ENCODE measurements at places on chromosomes 2 and 18.
A peak's percentile ranks its signal among the peaks of the same experiment; 100 is the strongest.

- no peak for DNase-seq
Measured at GRCh38 chr2:60365556-60365955, 187.9 kb downstream of the BCL11A start.

DNA sequence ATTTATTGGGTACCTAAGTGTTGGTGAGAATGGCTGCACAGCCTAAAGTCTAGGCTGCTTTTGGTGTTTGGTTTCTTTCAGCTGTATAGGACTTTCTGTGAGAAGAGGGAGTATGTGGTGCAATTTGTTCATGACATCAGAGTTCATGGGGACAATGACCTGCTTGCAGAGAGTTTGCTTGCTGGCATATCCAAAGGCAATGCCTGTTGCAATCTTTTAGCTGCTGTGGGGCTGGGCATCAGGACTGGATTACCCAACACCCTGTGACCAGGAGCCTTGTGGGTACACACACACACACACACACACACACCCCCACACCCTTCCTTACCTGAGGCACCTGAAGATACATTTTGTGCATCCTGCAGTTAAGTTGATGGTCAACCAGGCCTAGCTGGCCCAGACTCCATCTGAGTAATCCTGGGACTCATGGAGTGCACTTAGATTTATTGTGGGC lies 68.4 kb downstream of the LIPG start:
- no peak for DNase-seq

- no peak for DNase-seq
Measured at GRCh38 chr2:69961496-69961895, at the start of gene ASPRV1. Gene ASPRV1 (minus strand): TSS chr2:69961631. CDS start chr2:69961436, 195 bp downstream.

GRCh38 chr2:100113990-100114433 lies 28.4 kb downstream of the AFF3 start:
- DNase-seq, result no peak

DNA sequence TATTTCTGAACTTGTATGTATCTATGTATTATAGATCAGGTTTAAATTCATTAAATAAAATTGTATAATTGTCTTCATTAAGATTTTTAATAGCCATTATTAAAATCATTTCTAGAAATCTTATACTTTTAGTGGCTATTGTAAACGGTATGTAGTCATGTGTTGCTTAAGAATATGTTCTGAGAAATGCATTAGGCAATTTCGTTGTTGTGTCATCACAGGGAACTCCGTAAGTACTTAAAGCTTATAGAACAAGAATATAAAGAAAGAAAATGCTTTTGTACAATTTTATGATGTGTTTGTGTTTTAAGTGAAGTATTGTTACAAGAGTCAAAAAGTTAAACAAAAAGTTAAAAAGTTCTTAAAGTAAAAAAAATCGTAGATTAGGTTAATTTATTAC lies 765.8 kb downstream of the METTL4 start:
- no peak for DNase-seq

DNA sequence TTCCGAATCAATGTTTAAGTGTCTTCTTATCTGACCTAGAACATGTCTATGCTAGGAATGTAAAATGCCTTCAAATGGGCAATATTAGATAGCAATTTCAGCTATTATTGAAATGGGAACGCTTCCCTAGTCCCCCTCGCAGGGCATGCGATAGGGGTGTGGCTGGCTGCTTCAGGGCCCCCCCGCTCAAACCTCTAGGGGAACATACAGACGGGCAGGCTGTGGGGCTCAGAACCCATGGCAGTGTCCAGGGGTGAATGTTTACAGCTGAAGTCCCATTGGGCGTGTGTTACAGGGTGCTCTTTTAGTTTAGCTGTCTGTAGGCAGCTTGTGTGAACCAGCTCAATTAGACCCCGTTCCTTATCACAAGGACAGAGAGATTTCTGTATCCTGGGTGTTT lies 315.9 kb downstream of the DSEL start:
- no peak for DNase-seq

- DNase-seq, result no peak
Measured at GRCh38 chr2:215271446-215271845, 40.4 kb upstream of the ATIC start.

DNA sequence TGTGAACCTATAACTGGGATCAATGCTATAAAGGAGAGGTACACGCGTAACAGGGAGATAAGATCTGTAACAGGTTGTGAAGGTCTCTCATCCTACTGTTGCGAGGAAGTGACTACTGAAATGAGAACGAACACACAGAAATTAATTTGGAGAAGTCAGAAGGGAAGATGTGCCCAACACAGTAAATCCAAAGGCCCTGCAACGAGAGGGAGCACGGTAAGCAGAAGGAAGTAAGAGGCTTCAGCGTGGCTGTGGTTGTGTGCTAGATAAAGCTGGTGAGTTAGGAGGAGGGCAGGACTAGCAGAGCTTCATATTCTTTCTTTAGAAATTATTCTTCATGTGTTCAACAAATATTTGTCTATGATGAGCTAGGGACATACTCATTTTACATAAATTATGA lies 2.5 kb upstream of the ATG16L1 start:
- no peak for DNase-seq

- no peak for DNase-seq
Measured at GRCh38 chr18:31850844-31851243, 90.2 kb upstream of the SLC25A52 start.

- no peak for DNase-seq
Measured at GRCh38 chr2:50724837-50725236, 307.1 kb downstream of the NRXN1 start.

GRCh38 chr2:192186806-192187205 lies 7.9 kb downstream of the TMEFF2 start:
- DNase-seq, result no peak

DNA sequence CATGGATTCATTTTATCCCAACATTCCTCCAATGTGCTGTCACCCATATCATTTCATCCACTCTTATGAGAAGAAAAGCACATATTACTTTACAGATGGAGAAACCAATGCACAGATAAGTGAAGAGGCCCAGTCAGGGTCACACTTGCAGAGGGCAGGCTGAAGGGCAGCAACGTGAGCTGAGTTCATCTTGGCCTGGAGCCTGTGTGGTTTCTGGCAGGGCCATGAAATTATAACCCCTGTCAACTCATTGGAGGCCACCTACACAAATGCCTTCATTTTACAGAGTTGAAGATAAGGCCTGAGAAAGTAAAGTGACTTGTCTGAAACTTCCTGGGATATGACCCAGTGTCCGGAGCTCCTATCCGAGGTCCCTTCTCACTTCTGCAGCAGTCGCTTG lies 88.4 kb upstream of the NRP2 start:
- no peak for DNase-seq

GRCh38 chr2:166404831-166405568 lies 29.3 kb upstream of the SCN9A start:
- DNase-seq, result no peak

GRCh38 chr2:121455446-121455845 lies 75.2 kb upstream of the RNU4ATAC start:
- no peak for DNase-seq

- DNase-seq, result no peak
Measured at GRCh38 chr2:41622301-41622700, 425.5 kb upstream of the PKDCC start.

- DNase-seq, result no peak
Measured at GRCh38 chr18:4581966-4582365, 126.9 kb upstream of the DLGAP1 start.

GRCh38 chr2:168427451-168427850 lies 28.6 kb upstream of the CERS6 start:
- no peak for DNase-seq

DNA sequence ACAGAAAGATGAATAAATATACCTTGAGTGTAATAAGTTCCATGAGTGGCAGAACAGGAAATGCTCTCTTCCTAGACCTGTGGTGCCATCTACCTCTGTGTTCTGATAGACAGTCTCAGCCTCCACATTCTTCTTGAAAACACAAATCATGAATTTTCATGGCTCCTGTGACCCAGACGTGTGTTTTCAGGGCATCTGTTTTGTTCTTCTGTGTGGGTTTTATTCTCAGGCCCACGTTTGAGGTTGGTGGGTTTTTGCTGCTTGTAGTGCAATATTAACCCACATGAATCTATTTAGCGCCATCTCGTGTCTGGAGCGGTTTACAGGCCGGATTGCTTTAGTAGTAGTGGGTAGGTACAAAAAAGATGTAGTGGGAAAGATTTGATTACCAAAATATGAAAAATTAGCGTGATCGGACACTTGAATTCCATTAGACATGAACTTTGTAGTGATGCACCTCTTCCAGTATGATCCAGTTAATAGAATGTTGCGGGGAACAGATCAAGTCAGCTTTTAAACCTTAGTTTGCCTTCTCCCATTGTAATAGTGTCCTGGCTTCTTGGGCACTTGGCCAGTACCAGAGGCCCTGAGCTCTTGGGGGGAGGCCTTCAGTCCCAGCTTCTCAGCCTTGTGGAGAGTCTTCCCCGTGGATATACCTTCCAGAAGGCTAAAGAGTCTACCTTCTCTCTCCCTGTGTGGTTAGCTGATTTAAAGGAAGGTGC lies 256.5 kb downstream of the TPGS2 start:
- no peak for DNase-seq

DNA sequence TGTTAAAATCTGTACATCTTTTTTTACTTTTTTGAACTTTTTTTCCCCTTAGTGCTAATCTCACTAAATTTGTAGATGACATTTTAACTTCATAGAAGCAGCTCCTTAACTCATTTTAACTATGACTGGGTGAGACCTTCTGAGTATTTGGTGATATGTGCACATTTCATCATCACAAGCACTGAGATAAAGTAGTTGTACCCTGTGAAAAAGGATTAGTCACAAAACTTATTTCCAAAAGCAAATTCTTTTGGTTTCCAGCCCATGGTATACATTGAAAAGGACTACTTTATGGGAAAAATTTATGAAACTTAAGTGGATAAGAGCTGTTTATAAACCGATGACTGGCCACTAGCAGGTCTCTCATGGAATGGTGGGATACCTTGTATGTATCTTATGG lies 581.5 kb downstream of the PLCL1 start:
- DNase-seq, result no peak

DNA sequence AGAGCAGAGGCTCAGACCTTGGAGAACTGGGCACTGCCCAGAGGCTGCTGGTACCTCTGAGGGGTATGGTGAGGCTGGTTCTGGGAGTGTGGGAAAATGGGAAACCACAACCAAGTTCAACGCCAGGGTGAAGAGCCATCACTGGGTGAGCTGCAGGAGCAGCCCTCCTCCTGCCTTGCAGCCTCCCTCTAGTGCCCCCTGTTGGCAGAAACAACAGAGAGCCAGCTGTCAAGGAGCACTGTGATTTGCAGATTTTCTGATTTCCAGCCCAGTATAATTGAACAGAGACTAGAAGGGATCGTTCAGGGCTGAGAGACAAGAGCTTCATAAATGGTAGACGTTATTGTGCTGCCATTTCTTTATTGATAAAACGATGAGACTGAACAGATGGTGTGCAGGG lies 50.5 kb downstream of the MAPK4 start:
- DNase-seq, result no peak

GRCh38 chr2:102126660-102127059 lies 15.9 kb upstream of the IL1R1 start:
- DNase-seq, result no peak

- DNase-seq, result no peak
Measured at GRCh38 chr2:173030561-173031490, 44.8 kb upstream of the MAP3K20 start.

DNA sequence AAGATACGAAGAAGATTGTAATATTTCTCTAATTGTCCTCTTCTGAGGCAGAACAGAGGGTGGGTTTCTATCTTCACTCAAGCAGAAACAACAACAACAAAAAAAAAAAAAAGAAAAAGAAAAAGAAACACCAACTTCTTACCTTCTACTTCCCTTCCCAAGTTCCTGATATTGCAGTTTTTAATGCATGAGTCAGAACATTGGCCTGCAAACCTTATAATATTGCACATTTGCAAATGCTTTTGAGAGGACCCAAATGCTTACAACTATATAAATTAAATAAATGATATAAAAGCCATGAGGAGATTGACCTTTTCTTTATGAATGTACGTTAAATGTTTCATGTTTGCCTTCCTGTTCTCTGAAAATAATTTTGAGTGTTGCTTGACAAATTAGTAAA lies 37.3 kb downstream of the PAX3 start:
- no peak for DNase-seq

DNA sequence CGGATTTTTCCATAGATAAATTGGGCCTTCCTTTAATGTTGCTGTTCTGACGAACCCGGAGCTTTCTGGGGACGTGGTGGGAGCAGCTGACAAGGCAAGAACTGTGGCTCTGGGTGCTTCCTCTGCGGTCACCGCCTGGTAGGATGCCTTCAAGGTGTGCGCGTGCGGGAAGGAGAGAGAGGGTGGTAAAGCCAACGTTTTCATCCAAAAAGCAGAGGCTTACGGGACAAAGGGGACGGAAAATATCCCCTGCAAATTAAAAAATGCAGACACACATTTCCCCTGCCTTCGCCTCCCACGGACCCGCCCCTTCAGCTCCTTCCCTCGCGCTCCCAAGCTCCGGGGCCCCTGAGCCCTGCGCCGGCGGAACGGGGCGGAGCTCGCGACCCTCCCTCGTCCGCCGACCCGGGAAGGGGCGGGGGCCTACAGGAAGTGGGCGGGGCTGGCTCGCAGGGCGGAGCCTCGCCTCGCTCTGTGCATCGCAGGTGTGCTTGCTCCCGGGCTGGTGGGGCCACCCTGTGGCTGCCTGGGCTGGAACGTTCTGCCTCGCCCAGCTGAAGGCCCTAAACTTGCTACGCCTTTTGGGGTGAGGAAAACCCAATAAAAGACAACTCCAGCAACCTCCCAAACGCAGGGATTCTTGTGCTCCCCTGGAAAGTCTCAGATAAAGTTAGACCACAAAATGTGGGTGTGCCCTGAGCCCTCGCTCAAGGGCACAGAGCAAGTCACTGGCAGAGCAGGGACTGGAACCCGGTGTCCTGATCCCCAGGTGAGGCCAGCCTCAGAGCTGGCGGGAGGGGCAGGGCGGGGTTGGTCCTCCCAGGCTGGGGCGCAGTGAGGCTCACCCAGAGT lies 25.4 kb upstream of the SLC66A3 start:
- peak; percentile 62 for DNase-seq

GRCh38 chr2:157596992-157597681 lies 31.5 kb downstream of the ACVR1C start:
- DNase-seq, result peak; percentile 31

- DNase-seq, result no peak
Measured at GRCh38 chr2:134745023-134745422, 26.2 kb upstream of the TMEM163 start.

- peak; percentile 45 for DNase-seq
Measured at GRCh38 chr2:68832233-68832869, 38.8 kb downstream of the BMP10 start.

DNA sequence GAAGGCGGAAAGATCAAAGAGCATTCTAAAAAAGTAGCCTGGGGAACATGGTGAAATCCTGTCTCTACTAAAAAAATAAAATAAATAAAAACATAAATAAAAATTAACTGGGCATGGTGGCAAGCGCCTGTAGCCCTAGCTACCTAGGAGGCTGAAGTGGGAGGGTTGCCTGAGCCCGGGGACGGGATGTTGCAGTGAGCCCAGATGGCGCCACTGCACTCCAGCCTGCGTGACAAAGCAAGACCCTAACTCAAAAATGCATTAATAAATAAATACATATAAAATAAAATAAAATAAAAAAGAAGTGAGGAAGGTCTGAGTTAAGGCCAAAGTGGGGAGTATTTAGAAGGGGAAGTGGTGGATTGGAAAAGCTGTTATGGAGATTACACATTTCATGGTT lies 1.3 kb upstream of the PSMD14 start:
- DNase-seq, result no peak
